ENCODE measurements at places on chromosomes 4 and X.

- DNase-seq: no peak
These were observed 143.4 kb downstream of the CPEB2 start for GRCh38 chr4:15145709-15146108.

GRCh38 chr4:102868153-102868780 lies 525 bp upstream of the CISD2 start:
- peak; percentile 19 for DNase-seq

DNA sequence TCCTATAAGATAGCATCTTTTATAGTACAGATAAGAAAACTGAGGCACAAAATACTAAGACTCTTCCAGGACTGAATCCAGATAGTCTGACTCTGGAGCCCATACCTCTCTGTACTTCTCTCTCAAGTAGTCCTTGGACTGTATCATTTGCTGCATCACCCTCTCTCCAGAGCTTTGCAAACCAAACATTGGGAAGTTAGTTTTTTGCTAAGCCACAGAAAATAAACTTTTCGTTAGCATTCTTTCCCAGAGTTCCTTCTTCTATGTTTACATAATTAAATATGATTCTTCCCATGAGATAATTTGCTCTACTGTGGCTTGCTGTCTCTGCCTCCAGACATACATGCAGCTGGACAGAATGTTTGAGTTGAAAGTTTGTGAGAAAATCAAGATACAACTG lies 22.0 kb downstream of the PPEF2 start:
- DNase-seq: no peak

- no peak for DNase-seq
These were observed 36.9 kb downstream of the NLGN3 start for GRCh38 chrX:71181558-71181909.

- no peak for DNase-seq
These were observed 23.8 kb downstream of the FGFBP1 start for GRCh38 chr4:15914736-15915135.

DNA sequence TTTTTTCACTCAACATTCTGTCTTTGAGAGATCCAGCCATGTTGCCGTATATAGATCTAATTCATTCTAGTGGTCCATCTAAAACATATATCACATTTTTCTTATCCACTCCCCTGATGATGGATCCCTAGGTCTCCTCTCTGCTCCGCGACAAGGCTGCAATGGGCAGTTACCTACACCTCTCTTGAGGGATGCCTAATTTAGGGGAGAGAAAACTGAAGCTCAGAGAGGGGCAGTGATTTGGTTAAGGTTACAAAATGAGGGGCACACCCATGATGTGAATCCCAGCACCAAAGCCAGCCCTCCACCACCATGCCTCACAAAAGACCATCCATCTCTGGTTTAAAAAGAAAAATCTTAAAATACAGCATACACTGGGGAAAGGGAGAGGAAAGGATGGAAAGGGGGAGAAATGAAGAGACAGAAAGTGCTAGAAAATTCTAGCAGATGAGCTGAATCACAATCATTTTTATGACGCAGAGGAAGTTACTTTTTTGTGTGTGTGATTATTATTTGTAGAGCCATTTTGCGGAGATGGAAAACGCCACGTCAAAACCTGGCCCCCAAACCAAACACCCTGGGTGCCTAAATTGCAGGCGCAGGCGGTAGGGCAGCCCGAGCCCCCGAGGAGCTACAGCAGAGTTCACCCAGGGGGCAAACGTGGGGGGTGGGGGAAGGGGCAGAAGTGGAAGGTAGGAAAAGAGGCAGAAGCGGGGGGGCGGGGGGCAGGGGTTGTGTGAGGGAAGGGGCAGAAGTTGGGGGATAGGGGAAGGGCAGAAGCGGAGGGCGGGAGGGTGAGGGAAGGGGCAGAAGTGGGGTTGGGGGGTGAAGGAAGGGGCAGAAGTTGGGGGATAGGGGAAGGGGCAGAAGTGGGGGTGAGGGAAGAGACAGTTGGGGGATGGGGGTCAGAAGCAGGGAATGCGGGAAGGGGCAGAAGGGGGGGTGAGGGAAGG lies 1.3 kb upstream of the TSPYL2 start:
- no peak for DNase-seq
